A549 treated with dexamethasone at 1 μM for 4 hours (cell line): ENCODE measurements at places on chromosomes 11 and 22. TPM values are rescaled to one million over a fixed set of nuclear protein-coding genes. Genes with fewer than 3 reads are reported as not detected.

KCNK4 gene
- total RNA-seq, result 0.11 TPM in 2 of 5 replicates, not detected in the others

RNF169 gene
- total RNA-seq, result 4.0 to 6.2 TPM (median 5.9 TPM) in 5 replicates

PHOX2A gene
- not detected in 5 replicates for total RNA-seq

TLCD5 gene
- 5.0 to 6.4 TPM (median 6.2 TPM) in 5 replicates for total RNA-seq

OR6A2 gene
- not detected in 5 replicates for total RNA-seq

TTC36 gene
- not detected in 5 replicates for total RNA-seq

BTBD18 gene
- total RNA-seq, result 0.06 TPM in 1 of 5 replicates, not detected in the others

PKDREJ gene
- not detected in 5 replicates for total RNA-seq

SPDYC gene
- not detected in 5 replicates for total RNA-seq

MYBPC3 gene
- 0.05 to 0.08 TPM (median 0.07 TPM) in 5 replicates for total RNA-seq

MS4A6E gene
- not detected in 5 replicates for total RNA-seq

NNMT gene
- total RNA-seq, result 282 to 357 TPM (median 321 TPM) in 5 replicates

NAV2 gene
- 19.4 to 42.5 TPM (median 36.8 TPM) in 5 replicates for total RNA-seq

DCHS1 gene
- total RNA-seq, result 0.07 to 0.15 TPM (median 0.09 TPM) in 5 replicates

KRTAP5-11 gene
- total RNA-seq, result not detected in 5 replicates

LMO2 gene
- total RNA-seq, result 0.53 to 0.79 TPM (median 0.68 TPM) in 5 replicates

SLC5A12 gene
- not detected in 5 replicates for total RNA-seq

EHF gene
- total RNA-seq, result 0.83 to 1.7 TPM (median 1.2 TPM) in 5 replicates

EED gene
- total RNA-seq, result 21.6 to 26.2 TPM (median 23.0 TPM) in 5 replicates

SAAL1 gene
- 36.1 to 41.7 TPM (median 39.4 TPM) in 5 replicates for total RNA-seq

OR51E2 gene
- not detected in 5 replicates for total RNA-seq

PATE2 gene
- total RNA-seq, result not detected in 5 replicates

CCDC87 gene
- 0.39 to 0.75 TPM (median 0.55 TPM) in 5 replicates for total RNA-seq

PRR5 gene
- total RNA-seq, result 8.0 to 14.1 TPM (median 12.9 TPM) in 5 replicates

KCTD17 gene
- 20.0 to 27.7 TPM (median 26.7 TPM) in 5 replicates for total RNA-seq

TRIM22 gene
- 0.73 to 1.5 TPM (median 0.84 TPM) in 5 replicates for total RNA-seq

C1QTNF4 gene
- 0.06 to 0.07 TPM in 2 of 5 replicates, not detected in the others for total RNA-seq

RTN3 gene
- 101 to 115 TPM (median 110 TPM) in 5 replicates for total RNA-seq

MMP10 gene
- 0.53 to 1.6 TPM (median 0.87 TPM) in 5 replicates for total RNA-seq

PANX3 gene
- total RNA-seq, result not detected in 5 replicates

ART5 gene
- total RNA-seq, result 0.19 to 0.49 TPM (median 0.29 TPM) in 5 replicates

P2RY2 gene
- 7.7 to 14.2 TPM (median 11.5 TPM) in 5 replicates for total RNA-seq

CACNA1I gene
- 0.06 to 0.13 TPM (median 0.11 TPM) in 5 replicates for total RNA-seq

OR8B3 gene
- not detected in 5 replicates for total RNA-seq

MMP3 gene
- total RNA-seq, result 0.46 to 0.47 TPM in 2 of 5 replicates, not detected in the others

TCIRG1 gene
- total RNA-seq, result 51.9 to 136 TPM (median 107 TPM) in 5 replicates

LRRC10B gene
- total RNA-seq, result 0.07 to 0.28 TPM (median 0.18 TPM) in 5 replicates

TRIM49 gene
- 0.05 to 0.20 TPM (median 0.17 TPM) in 5 replicates for total RNA-seq

P2RY6 gene
- 2.8 to 6.6 TPM (median 5.5 TPM) in 5 replicates for total RNA-seq

MIAT gene
- total RNA-seq, result 0.11 to 0.38 TPM (median 0.25 TPM) in 5 replicates

TBX1 gene
- total RNA-seq, result 2.0 to 5.2 TPM (median 4.1 TPM) in 5 replicates

E2F8 gene
- 5.4 to 6.9 TPM (median 6.1 TPM) in 5 replicates for total RNA-seq

EIF3F gene
- total RNA-seq, result 276 to 321 TPM (median 307 TPM) in 5 replicates

OR52W1 gene
- total RNA-seq, result not detected in 5 replicates

LMF2 gene
- 27.3 to 47.9 TPM (median 46.9 TPM) in 5 replicates for total RNA-seq

NPAS4 gene
- 0.03 TPM in 1 of 5 replicates, not detected in the others for total RNA-seq

SLC25A18 gene
- 0.51 to 0.93 TPM (median 0.82 TPM) in 5 replicates for total RNA-seq

RTN4RL2 gene
- 41.3 to 86.1 TPM (median 84.7 TPM) in 5 replicates for total RNA-seq

MUC2 gene
- total RNA-seq, result 0.03 to 0.40 TPM (median 0.13 TPM) in 5 replicates

LMNTD2 gene
- 1.6 to 3.4 TPM (median 2.4 TPM) in 5 replicates for total RNA-seq

NXF1 gene
- total RNA-seq, result 38.9 to 55.9 TPM (median 54.3 TPM) in 5 replicates

APOL5 gene
- not detected in 5 replicates for total RNA-seq

KLHDC7B gene
- total RNA-seq, result not detected in 5 replicates

HPX gene
- 0.31 to 0.55 TPM (median 0.40 TPM) in 5 replicates for total RNA-seq

CELSR1 gene
- total RNA-seq, result 23.5 to 37.7 TPM (median 35.7 TPM) in 5 replicates

CCDC86 gene
- total RNA-seq, result 86.1 to 112 TPM (median 103 TPM) in 5 replicates

CFAP300 gene
- total RNA-seq, result 5.0 to 7.0 TPM (median 5.6 TPM) in 5 replicates

RTCB gene
- total RNA-seq, result 75.8 to 83.8 TPM (median 77.1 TPM) in 5 replicates
